ENCODE measurements at places on chromosomes 7 and 10. TPM values are rescaled to one million over a fixed set of nuclear protein-coding genes. Genes with fewer than 3 reads are reported as not detected.

Gene TMEM176B
- 0.05 TPM for total RNA-seq

Gene PON3
- total RNA-seq, result 28.2 TPM

Gene NEBL
- 3.9 TPM for total RNA-seq

Gene CALML3
- total RNA-seq, result not detected

Gene HOGA1
- 0.91 TPM for total RNA-seq

Gene WEE2
- total RNA-seq, result not detected

Gene TCERG1L
- total RNA-seq, result not detected

Gene CTTNBP2
- total RNA-seq, result 0.39 TPM

Gene LRIT1
- not detected for total RNA-seq

Gene LIPM
- not detected for total RNA-seq

Gene EVX1
- total RNA-seq, result 0.07 TPM

Gene ANKRD61
- total RNA-seq, result 0.38 TPM

Gene DRGX
- total RNA-seq, result not detected

Gene FAM241B
- total RNA-seq, result 20.1 TPM

Gene TAF5
- total RNA-seq, result 4.0 TPM

Gene ADAM8
- 2.2 TPM for total RNA-seq

Gene DHTKD1
- total RNA-seq, result 8.6 TPM

Gene GIMAP2
- total RNA-seq, result not detected

Gene CYP3A5
- total RNA-seq, result 1.4 TPM

Gene DOCK1
- total RNA-seq, result 24.2 TPM

Gene PVRIG
- total RNA-seq, result not detected

Gene CALML5
- not detected for total RNA-seq

Gene IFIT1B
- total RNA-seq, result not detected

Gene BRI3
- 164 TPM for total RNA-seq

Gene DDC
- 1.6 TPM for total RNA-seq

Gene SRPK2
- total RNA-seq, result 32.7 TPM

Gene C7orf57
- total RNA-seq, result 0.37 TPM

Gene KCP
- 0.14 TPM for total RNA-seq

Gene CPN1
- 0.20 TPM for total RNA-seq

Gene LEP
- total RNA-seq, result not detected

Gene ARL4A
- 45.5 TPM for total RNA-seq

Gene IFIT2
- total RNA-seq, result 4.9 TPM

Gene SAMD9
- total RNA-seq, result 5.6 TPM

Gene SFRP5
- 1.7 TPM for total RNA-seq

Gene TUBB8
- total RNA-seq, result not detected

Data from A549 treated with CpdA at 1 μM for 4 hours (cell line).